ENCODE measurements at places on chromosomes 4 and X.

- DNase-seq: no peak
Measured at GRCh38 chr4:181194096-181194495, 1049.1 kb upstream of the TENM3 start.

DNA sequence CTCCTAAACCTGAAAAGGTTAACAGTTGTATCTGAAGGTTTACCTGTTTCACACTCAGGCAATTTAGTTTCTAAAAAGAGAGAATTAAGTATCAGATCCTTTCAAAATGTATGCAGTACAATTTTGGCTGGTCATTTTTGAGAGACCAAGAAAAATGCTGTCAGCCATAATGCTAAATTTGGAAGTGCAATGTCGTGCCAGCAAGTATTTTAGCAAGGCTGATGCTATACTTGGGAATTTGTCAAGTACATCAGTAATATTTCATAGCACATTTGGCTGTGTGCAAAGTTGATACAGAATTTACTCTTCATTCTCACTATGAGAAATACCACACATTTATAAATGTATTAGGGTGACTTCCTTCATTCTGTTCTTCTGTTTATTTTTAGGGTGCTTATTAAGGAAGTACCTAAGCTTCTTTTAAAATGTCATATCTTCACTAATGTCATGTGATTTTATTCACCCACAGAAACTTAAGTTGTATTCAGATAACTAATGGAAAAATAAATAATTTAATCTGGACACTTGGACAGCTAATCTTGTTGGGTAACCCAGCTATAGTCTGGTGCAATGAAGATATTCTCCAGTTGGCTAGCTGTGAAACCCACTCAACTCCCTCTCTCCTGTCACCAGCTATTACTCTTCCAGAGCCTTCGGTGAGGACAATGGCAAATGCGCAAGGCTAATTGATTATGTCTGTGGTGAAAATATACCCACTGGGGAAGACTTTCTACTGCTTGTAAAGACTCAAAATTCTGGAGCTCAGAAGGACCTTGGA, 84.2 kb upstream of the TLL1 start:
- no peak for DNase-seq

DNA sequence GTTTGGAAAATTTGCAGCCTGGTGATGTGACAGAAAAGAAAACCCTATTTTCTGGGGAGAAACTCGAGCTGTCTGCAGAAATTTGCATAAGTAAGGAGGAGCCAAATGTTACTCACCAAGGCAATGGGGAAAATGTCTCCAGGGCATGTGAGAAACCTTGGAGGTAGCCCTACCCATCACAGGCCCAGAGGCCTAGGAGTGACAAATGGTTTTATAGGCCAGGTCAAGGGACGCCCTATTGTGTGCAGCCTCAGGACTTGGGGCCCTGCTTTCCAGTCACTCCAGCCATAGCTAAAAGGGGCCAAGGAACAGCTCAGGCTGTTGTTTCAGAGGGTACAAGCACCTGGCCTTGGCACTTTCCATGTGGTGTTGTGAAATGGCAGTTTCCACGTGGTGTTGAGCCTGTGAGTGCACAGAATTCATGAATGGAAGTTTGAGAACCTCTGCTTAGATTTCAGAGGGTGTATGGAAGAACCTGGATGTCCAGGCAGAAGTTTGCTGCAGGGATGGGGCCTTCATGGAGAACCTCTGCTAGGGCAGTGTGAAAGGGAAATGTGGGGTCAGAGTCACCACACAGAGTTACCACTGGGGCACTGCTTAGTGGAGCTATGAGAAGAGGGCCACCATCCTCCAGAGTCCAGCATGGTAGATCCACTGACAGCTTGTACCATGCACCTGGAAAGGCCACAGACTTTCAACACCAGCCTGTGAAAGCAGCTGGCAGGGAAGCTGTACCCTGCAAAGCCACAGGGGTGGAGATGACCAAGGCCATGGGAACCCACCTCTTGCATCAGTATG, 637.6 kb upstream of the EPHA5 start:
- DNase-seq: no peak

- DNase-seq: no peak
Measured at GRCh38 chr4:153433754-153434105, 32.4 kb upstream of the TMEM131L start.

- DNase-seq: peak; percentile 22
Measured at GRCh38 chr4:113675731-113676697, 85.5 kb downstream of the CAMK2D start.

GRCh38 chrX:45851434-45851991, 650.8 kb upstream of the DIPK2B start:
- DNase-seq: no peak

DNA sequence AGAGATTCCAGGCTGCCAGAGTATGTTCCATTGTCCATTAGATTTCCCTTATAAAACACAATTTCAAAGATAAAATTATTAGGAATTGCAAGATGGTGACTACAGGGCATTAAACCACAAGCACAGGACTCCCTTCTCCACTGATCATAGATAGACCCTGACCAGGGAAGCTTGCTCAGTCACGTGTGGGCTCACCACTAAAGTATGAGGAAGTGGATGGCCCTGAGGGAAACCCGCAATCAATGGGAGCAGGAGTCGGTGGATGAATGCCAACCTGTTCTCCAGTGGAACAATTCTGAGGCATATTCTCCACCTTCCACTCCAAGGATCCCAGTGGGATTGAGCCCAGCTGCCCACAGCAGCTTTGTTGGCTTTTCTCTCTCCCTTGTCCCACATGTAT, 515.7 kb downstream of the BCOR start:
- no peak for DNase-seq

DNA sequence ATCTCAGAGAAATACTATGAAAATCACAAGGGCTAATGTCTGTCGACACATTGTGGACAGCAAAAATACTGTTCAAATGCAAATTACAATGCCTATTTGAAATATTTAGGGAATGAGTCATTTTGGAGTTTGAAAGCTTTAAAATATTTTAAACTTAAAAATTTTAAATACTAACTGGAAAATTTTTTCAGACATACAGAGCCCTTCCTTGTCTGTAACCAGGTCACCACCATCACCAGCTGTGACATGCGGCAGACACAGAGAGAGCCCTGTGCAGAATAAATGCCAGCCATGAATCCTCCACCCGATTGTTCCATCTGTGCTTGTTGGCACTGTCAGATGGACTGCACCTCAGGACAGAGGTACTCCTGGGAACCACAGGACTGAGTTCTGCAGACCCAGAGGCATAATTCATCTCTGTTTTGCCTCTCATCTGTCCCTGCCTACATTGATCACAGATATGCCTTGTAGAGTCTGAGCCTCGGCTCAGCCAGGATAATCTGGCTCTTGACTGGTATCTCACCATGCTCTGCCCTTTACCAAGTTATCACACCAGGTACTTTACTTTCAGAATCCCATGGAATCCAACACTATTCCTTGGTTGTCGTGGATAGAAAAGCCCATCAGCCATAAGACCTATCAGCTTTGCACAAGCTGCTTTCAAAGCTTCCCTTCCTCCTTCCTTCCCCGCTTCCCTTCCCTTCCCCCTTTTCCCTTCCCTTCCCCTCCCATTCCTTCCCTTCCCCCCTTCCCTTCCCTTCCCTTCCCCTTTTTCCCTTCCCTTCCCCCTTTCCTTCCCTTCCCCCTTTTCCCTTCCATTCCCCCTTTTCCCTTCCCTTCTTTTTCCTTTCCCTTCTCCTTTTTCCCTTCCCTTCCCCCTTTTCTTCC, 67.2 kb downstream of the TBC1D9 start:
- peak; percentile 11 for DNase-seq

DNA sequence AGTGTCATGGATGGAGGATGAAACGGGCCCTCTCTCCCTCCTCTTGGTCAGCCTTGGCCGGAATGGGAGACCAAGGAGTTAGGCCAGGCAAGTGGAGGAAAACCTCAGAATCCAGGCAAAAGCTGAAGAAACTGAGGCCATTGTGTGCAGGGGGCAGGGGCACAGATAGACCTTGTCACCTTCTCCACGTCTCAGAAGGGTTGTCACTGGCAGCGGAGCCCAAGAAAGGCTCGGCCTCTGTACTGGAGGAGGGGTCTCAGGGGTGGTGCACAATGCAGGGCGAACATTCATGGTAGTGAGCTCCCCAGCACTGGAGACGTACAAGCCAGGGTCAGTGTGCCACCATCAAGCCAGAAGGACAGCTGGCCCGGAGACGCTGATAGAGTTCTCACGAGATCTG, 139.5 kb downstream of the CPZ start:
- no peak for DNase-seq

- no peak for DNase-seq
Measured at GRCh38 chrX:152861116-152861515, 30.3 kb downstream of the NSDHL start.

GRCh38 chr4:84574069-84574720, 8.7 kb upstream of the CDS1 start:
- DNase-seq: no peak

GRCh38 chr4:82467471-82467870, 37.1 kb downstream of the ENOPH1 start:
- DNase-seq: no peak

DNA sequence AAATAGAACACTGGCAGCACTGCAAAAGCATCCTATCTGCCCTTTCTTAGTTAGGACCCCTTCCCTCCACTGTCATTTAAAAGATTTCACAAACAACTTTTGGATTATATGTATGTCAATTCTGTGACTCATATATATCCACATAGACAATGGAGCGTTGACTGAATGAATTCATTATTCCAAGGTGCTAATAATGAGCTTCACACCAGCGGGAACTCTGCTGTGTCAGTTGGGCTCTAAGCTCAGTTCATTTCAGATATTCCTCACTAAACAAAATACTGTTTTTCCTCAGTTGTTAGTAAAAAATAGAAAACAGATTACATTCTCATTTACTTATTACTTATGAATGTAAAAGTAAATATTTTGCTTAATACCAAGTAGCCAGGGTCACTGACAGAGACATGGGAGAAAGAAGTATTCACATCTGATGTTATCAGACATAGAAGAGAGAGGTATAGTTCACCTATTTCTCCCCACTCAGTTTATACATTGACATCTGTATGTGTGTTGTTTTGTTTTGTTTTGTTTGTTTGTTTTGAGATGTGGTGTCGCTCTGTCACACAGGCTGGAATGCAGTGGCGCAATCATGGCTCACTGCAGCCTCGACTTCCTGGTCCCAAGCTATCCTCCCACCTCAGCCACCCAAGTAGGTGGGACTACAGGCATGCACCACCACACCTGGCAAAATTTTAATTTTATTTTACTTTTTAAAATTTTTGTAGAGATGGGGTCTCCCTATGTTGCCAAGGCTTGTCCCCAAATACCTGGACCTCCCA, 10.9 kb downstream of the NFKB1 start:
- DNase-seq: no peak

DNA sequence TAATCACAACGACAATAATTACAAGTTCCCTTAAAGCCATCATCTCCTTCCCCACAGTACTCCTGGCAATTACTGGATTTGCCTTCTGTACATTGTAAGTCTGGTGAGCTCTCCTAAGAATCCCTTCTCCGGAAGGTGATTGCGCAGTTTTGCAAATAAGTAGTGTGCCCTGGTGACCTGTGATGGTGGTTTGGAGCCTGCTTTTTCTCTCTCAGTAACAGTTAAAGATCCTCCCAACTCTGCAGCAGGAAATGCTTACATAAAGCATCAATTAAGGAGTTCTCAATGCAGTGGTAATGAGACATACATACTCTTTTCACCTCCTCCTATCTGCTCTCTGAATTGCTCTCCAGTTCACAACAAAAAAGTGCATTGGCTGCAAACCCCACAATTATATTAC, 159.7 kb downstream of the SH2D1A start:
- no peak for DNase-seq

- no peak for DNase-seq
Measured at GRCh38 chr4:67292636-67293035, 252.7 kb downstream of the CENPC start.

DNA sequence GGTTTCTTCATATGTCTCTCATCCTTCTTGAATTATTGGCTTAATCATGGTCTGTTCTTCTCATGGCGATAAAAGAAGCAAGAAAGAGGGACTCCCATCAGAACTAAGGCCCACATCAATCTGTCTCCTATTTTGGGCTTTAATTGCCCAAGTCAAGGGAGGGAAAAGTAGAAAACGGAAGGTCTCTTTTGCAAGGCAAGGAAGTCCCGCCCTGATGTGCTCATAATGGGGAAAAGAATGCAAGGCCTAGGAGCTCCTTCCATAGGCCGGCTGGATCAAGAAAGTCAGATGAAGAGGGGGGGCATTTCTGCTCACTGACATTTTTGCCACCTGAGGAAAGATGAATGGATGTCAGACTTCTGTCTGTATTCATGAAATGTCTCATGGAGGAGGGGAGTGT, 127.7 kb upstream of the RPS6KA3 start:
- no peak for DNase-seq

- no peak for DNase-seq
Measured at GRCh38 chrX:55787063-55787462, 69.5 kb downstream of the RRAGB start.

DNA sequence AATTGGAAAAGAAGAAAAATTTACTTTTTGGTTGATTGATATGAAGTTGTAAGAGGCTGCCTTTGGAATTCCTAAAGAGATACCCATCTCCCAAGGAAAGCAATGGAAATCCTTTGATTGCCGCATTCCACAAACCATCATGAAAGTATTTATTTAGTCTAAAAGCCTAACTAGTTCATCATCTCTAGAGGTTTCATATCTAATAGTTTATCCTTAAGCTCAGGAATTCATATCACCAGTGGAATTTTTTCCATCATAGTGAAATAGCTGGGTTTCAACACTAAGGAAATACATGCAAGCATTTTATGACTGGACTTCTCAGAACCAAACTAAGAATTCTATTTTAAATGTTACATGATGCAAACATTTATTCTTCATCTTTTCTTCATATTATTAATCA, 144.9 kb downstream of the FBXO8 start:
- DNase-seq: no peak

- no peak for DNase-seq
Measured at GRCh38 chr4:76439491-76439890, 4.5 kb downstream of the SHROOM3 start.

DNA sequence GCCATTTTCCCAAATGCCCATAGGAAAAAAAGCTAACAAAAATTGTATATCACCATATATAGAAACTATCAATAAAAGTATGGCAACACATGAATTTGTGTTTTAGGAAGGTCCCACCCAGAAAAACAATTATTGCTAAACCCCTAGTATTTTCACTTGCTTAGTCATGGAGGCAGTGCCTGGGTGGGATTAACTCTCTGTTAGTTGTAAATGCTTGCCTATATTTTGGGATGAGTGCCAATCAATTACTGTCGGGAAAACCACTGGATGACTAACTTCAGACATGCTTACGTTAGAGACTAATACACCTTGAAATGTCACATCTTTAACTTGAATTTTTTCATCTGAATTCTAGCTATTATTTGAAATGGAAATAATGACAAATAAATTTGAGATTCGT, 33.9 kb downstream of the TMPRSS11A start:
- DNase-seq: peak; percentile 63

- no peak for DNase-seq
Measured at GRCh38 chr4:11548597-11549082, 119.9 kb upstream of the HS3ST1 start.

All from HS-27A (cell line).